ENCODE measurements at places on chromosomes 16 and 17. TPM values are rescaled to one million over a fixed set of nuclear protein-coding genes. Genes with fewer than 3 reads are reported as not detected.

GRCh38 chr16:77137045-77137444, 53.9 kb upstream of the MON1B start:
- H3K27ac ChIP-seq, result no peak overlapping the region
- H3K27me3 ChIP-seq, result no peaks in the 10 kb centered on the region
- DNase-seq, result no peak
- no peak overlapping the region for H3K4me3 ChIP-seq

DNA sequence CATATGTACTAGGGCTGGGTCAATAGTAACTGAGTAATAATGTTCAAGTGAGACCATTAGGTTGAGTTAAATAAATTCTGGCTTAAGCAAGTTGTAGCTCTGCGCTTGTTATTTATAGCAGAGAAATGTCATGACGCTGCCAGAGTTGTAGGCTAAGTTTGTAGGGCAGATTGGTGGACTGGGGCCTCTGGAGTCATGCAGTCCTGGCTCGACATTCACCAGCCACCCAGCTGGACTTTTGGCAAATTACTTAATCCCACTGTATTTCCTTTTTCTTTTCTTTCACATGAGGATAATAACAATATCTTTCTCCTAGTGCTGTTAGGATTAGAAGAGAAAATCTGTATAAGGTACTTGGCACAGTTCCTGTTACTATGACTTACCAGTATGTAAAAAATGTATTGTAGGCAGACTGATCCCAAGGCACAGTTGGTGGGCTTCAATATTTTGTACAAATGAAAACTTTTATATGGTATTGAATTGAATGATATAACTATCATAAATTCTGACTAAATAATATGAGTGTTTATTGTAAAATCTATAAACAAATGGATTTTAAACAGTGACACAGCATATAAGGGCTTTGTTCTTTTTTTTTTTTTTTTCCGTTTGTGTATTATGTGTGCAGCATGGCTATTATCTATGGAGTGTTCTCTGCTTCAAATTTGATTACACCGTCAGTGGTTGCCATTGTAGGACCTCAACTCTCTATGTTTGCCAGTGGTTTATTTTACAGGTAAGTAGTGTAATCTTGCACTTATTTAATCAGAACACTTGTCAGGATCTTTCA, 2.6 kb downstream of the MFSD11 start:
- H3K36me3 ChIP-seq, result peaks cover 28% of the 10 kb centered on the region
- H3K4me1 ChIP-seq, result peaks cover 10% of the 10 kb centered on the region
- no peak for DNase-seq
- H3K27me3 ChIP-seq, result no peaks in the 10 kb centered on the region
- H3K27ac ChIP-seq, result peak overlapping the region; percentile 65
- H3K4me3 ChIP-seq, result peak overlapping the region; percentile 7

DNA sequence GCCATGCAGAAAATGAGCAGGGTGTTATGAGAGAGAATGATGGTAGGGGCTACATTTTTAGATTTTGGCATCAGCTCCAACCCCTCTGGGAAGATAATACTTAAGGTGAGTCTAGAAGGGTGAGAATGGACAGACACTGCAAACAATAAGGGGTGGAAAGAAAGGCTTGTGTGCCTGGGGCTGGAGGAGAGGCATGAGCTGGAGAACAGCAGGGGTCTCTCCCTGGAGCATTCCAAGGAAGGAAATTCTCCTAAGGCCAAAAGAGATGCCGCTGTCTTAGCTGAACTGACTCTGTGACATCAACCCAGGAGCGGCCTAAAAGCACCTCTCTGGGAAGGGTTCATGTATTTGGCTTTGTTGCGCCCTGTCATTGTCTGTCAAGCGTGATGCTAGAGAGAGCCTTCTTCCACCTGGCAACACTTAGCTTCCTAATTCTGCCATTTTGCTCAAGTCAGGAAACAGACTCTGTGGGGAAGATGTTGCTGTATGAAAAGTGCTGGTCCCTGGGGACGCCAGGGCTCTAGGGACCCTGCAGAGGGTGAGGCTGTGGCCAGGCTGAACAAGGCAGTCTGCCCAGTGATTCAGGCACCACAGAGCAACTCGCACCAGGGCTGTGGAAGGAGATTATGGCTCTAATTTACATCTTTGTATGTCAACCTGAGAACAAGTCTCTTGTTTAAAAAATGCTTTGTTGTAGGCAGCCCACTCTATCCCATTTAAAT, 225.7 kb downstream of the CBLN1 start:
- H3K4me1 ChIP-seq, result no peaks in the 10 kb centered on the region
- H3K27ac ChIP-seq, result no peak overlapping the region
- DNase-seq, result peak; percentile 14
- no peaks in the 10 kb centered on the region for H3K36me3 ChIP-seq
- H3K4me3 ChIP-seq, result no peak overlapping the region
- H3K27me3 ChIP-seq, result peaks cover 4% of the 10 kb centered on the region

GRCh38 chr17:27940503-27941428, 47.6 kb upstream of the LYRM9 start:
- H3K4me1 ChIP-seq, result no peaks in the 10 kb centered on the region
- H3K27ac ChIP-seq, result no peak overlapping the region
- H3K4me3 ChIP-seq, result no peak overlapping the region
- DNase-seq, result no peak
- H3K27me3 ChIP-seq, result no peaks in the 10 kb centered on the region
- H3K36me3 ChIP-seq, result no peaks in the 10 kb centered on the region

GRCh38 chr17:31321481-31321880, at the start of gene EVI2A:
Gene EVI2A (minus strand): TSS chr17:31321622. CDS start chr17:31319013, 2,609 bp downstream.
- peak; percentile 57 for DNase-seq
- H3K27me3 ChIP-seq, result no peaks in the 10 kb centered on the region
- peaks cover 6% of the 10 kb centered on the region for H3K4me1 ChIP-seq
- H3K4me3 ChIP-seq, result no peak within 1 kb of the TSS

DNA sequence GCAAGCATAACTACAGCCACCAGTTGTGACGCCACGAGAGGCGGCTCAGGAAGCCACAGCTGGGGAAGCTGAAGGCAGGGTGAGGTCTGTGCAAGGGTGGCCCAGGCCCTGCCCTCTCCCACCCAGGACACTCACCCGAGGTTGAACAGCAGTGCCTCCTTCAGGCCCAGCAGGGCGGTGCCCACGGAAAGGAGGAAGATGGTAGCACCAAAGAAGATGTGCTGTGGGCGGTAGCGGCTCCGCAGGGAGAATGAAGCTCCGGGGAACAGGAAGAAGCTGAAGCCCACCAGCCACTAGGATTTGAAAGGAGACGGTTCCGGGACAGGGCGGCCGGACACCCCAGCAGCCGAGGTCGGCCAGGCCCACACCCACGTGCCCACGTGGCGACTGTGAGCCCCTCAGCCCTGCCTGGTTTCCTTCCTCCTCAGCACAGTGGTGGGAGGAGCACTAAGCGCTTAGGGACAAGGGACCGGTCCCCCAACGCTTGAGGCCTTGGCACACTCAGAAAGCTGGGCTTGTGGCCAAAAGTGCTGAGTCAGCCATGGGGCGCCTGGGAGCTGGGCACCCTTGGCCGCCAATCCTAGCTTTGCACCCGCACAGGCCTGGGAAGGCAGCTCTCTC, 11.0 kb downstream of the CYB561 start:
- peak overlapping the region; percentile 23 for H3K4me3 ChIP-seq
- H3K4me1 ChIP-seq, result peaks cover 27% of the 10 kb centered on the region
- DNase-seq, result peak; percentile 90
- H3K36me3 ChIP-seq, result no peaks in the 10 kb centered on the region
- H3K27ac ChIP-seq, result peak overlapping the region; percentile 76

DNA sequence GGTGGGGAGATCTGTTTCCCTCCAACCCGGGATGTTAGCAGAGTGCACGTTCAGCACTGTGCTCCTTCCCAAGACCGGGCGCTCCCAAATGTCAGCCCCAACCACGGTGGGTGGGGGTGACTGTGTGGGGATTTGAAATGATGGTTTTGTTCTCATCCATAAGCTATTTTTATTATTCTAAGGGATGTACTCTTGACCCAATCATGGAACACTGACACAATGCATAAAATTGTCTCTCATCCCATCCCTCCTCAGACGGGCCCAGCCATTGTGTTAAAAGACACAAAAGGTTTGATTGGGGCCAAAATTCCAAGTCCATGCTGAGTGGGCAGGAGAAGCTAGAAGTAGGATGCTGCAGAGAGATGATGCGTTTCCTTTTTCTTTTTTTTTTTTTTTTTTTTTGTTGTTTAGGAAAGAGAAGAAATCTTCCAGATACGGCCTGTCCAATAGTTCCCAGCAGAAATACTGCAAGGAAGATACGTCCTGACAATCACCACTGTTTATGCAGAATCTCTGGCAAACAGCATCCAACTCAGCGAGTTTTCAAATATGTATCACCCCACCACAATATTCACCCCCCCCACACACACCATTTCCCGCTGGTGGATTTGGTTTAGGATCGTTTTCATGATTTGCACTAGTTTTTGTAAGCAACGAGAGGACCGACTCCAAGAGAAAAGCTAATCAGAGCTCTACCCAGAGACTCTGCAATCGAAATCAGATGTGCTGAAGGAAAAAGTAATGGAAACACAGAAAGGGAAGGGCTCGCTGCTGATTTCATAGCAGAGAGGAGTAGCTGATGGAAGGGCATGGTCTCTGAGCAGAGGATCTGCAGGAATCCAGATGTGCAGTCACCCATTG, 163.5 kb upstream of the DYNLRB2 start:
- no peak for DNase-seq
- no peaks in the 10 kb centered on the region for H3K27me3 ChIP-seq
- H3K36me3 ChIP-seq, result no peaks in the 10 kb centered on the region
- no peak overlapping the region for H3K27ac ChIP-seq
- H3K4me3 ChIP-seq, result no peak overlapping the region

DNA sequence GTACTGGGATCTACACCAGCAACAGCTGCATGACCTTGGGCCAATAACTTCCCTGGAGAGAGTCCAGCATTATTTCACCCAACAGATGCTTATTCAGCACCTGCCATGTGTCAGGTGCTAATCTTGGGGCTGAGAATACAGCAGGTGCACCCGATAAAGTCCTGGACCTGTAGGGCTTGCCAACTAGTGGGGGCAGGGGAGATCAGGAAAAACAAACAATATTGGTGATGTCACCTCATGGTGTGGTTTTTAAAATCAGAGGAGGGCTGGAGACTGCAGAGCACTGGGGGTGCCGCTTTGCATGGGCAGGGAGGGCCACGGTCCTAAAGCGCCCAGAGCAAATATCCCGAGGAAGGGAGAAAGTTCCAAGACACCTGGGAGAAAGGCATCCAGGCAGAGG, 218.8 kb downstream of the C16orf95 start:
- no peaks in the 10 kb centered on the region for H3K36me3 ChIP-seq
- H3K27me3 ChIP-seq, result peaks cover 32% of the 10 kb centered on the region
- DNase-seq, result no peak
- no peak overlapping the region for H3K27ac ChIP-seq
- no peaks in the 10 kb centered on the region for H3K4me1 ChIP-seq

ARHGAP44 gene
- total RNA-seq, result 0.42 TPM

CCL5 gene
- total RNA-seq, result not detected

COG8 gene
- total RNA-seq, result 52.4 TPM

CHD9NB gene
- total RNA-seq, result 3.8 TPM

CBX2 gene
- total RNA-seq, result 66.4 TPM

KRT27 gene
- not detected for total RNA-seq

MT1B gene
- total RNA-seq, result not detected

NPB gene
- 0.75 TPM for total RNA-seq

SLC6A2 gene
- total RNA-seq, result not detected

SPAG9 gene
- 84.9 TPM for total RNA-seq

Measured in A673 (cell line).